ENCODE measurements at places on chromosomes 1 and 21.

DNA sequence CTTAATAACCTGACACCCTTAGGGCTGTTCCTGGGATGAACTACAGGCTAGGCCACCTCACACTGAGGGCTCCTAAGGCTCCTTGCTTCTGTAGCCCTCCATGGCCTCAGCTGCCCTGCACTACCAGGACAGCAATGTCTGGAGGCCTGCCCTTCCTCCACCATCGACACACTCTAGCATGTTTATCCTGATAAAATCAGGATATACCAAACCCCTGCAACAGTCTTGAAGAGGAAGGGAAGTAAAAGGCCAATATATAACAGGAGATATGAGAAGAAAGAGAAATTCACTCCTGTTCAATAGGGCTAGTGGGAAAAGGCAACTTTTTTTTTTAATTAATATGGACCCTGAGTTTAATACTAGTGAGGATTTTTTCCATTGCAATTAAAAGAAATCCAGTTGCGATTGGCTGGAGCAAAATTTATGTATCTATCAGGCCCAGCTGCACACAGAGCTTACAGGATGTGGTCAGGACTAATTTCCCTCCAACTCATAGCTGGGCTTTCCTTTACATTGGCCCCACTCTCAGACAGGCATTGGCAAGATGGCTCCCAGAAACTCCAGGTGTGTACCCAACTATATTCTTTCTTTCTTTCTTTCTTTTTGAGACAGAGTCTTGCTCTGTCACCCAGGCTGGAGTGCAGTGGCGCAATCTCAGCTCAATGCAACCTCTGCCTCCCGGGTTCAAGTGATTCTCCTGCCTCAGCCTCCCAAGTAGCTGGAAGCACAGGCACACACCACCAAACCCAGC, 13.5 kb upstream of the ATP2B4 start:
- no peak for DNase-seq

DNA sequence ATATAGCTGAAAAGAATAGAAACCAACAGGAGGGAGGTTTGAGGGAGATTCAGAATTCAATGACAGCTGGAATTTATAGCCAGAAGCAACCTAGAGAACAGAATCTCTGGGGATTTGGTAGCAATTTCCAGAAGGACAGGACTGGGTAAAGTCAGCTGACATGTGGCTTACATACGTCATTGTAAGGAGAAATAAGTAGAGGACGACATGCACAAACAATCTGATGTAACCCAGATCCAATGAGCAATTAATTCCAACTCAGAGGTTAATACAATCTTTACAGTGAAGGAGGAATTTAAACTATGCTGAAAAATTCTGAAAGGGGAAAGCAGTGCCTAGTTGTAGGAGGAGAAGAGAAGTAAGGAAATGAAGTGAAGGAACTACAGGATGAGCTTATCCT, 383.9 kb downstream of the PTBP2 start:
- DNase-seq, result no peak

DNA sequence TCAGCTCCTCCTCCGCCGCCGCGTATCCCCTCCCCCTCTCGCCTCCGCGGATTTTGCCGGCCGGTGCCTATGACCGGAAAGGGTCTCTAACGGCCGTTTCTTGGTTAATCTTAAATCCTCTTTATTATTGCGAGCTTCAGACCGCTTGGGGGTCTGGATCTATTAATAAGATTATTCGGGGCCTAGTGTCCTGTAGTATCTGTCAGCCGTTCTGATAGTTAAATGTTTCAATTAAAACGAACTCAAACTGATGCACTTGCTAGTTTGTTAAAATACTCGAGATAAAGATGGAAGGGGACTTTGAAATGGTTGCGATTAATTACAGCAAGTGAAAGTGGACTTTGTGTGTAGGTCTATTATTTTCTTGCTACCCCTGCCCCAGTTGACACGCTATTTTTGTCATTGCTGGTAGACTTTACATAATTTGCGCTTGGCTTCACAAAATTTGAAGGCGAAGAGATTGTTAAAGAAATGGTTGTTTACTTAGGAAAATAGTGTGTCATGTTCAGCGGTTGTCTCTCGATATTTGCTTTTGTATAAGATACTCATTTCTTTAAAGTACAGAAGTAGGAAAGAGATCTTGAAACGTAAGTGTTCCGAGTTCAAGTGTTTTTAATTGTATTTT, 779 bp downstream of the SON start:
- no peak for DNase-seq

GRCh38 chr1:119253366-119253765, 112.9 kb upstream of the WARS2 start:
- no peak for DNase-seq

GRCh38 chr21:26655460-26655859, 82.4 kb upstream of the CYYR1 start:
- no peak for DNase-seq

- no peak for DNase-seq
Observed at GRCh38 chr1:47444297-47444561, 6.4 kb downstream of the FOXD2 start.

GRCh38 chr1:158353303-158354075, at the start of gene CD1E:
CD1E (plus strand) TSS chr1:158353894; CDS start chr1:158353989, 95 bp downstream.
- no peak for DNase-seq

DNA sequence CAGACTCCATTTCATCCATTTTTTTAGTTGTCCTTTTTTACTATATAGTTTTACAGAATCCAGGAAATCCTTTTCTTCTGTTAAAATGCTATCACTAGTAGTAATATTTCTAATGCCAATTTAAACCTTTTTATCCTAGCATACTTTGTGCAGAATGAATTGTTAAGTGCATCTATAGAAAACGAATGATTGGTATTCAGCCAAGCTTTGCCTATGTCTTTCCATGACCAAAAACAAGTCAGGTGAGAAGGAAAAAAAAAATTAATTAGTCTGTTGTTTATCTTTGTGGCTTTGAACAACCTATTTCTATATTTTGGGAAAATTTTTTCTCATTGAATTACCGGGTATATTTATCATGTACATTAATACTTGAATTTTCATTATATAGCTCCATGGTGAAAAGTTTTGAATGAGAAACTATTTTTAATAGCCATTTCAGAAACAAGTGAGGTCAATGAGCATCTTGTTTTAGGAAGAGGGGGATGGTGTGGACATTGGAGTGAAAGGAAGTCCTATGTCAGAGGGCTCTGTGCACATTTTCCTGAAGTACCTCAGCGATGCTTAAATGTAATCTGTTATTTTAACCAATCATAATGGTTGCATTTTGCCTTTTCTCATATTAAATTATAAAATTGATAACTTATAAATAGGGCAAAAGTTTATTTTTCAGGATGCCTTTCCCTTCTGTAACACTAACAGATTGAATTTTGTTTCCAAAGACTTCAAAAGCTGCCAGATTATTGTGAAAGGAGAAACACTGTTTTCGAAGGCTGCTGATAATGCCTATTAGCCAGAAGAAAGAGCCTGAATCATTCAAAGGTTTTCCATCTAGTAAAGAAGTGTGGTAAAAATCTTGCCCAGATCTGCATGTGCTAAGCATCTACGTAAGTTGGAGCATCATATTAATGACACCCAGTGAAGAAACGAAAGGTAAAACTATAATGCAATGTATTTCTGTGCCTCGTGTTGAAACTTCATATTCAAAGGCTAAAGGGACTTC, 73.8 kb upstream of the S1PR1 start:
- DNase-seq, result no peak

DNA sequence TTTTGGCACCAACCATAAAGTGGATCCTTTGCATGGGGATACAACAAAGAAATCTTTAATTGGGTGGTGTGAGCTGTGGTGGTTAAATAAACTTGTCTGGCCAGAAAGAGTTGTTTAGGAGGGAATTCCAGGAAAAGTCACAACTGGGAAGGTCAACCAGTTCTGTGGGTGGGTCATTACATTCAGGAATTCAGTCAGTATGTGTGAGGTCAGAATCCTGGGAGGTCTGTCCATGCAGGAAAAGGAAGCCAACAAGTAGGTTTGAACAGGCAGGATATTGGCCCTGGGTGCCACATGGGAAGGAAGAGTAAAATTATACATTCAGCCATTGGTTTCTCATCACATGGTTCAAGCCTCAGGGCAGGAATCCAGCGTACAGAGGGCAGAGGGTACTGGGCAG, 162.3 kb upstream of the ADAMTS5 start:
- DNase-seq, result no peak

DNA sequence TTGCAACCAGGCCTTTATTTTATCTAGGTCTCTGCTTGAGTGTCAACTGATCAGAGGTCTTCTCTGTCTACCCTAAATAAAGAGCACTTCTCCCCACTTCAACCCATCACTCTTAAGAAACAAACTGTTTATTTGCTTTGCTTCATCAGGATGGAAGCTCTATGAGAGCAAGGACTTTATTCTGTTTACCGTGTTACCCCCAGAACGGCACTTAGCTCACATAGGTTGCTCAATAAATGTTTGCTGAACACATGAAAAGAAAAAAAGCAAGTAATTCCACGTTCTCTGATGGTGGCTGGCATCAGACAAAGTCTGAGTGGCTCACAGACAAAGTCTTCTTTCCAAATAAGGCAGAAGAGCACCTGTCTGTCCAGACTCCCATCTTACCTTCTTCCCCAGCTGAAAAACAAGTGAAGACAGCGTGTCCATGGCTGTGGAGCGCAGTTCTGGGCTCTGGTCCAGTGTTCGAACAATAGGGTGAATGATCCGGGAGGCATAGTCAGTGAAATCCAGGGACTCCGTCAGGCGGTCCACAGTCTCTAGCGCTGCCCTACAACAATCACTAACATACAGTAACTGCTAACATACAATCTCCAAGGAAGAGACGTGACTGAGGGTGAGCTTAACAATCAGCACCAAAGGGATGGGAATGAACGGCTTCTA, 22.9 kb downstream of the ANGPTL7 start:
- DNase-seq, result peak; percentile 11

- DNase-seq, result no peak
Observed at GRCh38 chr1:54010415-54011117, 7.4 kb downstream of the LDLRAD1 start.

DNA sequence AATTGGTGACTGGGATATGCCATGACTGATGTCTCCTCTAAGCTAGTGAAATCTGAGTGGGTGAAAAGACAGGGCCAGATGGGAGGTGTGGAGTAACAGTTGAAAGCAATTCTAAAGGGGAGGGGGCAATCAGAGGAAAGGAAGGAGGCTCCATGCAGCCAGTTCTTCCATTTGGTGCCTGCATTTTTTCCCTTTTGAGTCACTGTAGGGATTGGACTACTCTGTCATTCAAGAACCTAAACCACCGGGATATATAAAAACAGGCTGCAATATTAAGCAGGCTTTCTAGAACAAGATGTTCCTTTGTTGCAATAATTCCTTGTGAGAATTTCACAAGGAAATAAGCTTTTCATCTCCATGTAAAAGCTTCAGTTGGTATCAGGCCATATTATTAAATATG, 18.3 kb downstream of the CLIC6 start:
- no peak for DNase-seq

DNA sequence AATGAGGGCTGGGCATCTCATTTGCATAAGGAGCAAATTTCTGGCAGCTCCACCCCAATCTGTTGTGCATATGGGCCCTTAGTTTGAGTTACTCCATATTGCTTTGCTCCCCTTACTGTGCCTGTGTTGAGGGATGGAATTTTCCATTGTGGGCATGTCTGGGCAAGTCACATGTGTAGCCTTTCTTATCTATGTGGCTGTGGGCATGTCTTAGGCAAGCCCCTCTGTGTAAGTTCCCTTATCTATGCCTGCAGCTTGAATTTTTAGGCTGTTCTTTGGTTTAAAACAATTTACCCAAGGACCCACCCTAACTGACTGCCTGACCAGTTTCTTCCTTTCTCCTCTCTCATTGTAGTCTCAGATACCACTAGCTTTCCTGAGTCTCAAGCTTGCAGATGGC, 405.7 kb upstream of the NCAM2 start:
- DNase-seq, result no peak

- no peak for DNase-seq
Observed at GRCh38 chr1:160711602-160712311, at the start of gene CD48. CD48 (minus strand) TSS chr1:160711822; CDS start chr1:160711763, 59 bp downstream.

DNA sequence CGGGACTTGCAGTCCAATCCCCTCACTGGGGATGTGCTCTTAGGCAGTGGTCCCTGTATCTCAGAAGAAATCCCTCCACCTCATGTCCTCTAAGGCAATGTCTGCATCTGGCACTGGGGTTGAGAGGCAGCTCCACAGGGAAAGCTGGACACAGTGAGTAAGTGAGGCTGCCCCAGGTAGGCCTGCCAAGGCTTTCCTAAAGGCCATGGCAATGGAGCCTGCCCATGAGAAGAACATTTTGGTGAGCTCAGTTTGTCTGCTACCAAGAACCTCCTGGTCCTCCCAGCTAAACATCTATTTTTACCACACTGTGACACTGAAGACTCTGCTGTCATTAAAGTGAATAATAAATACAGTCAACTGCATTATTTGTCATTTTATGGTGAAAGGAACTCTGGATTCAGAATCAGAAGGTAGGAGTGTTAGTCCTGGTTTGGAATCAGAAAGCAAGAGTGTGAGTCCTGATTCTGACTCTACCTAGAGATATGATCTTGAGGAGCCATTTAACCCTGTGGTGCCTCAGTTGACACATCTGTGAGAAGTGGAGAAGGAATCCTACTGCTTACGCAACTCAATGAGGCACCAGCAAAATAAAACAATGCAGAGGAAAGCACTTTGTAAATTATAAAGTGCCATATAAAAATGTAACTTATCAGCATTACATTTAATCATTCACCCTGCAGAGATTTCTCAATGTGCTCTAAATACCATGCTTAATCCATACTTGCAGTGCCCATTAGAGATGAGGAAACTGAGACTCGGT, 41.0 kb downstream of the TBX15 start:
- DNase-seq, result no peak

- no peak for DNase-seq
Observed at GRCh38 chr1:108722292-108722691, 9.6 kb downstream of the FNDC7 start.

- DNase-seq, result no peak
Observed at GRCh38 chr1:237745545-237745944, 145.2 kb downstream of the ZP4 start.

DNA sequence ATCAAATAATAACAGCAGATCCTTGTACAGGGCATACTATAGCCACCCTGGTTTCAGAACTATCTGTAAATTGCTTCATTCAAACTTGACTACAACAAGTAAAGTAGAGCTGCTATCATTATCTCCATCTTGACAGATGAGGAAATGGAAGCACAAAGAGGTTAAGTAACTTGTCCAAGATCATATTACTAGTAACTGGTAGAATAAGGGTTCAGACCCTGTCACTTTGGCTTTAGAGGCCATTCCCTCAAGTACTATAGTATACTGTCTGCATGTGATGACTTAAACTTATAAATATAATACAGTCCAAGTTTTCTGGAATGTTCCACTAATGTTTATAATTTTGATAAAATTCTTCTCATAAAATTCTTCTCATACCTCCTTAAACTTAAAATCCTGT, 24.8 kb downstream of the PGM1 start:
- DNase-seq, result no peak

GRCh38 chr1:200211157-200211556, 183.6 kb downstream of the NR5A2 start:
- no peak for DNase-seq

All from NCI-H345 (cell line).